ENCODE measurements at places on chromosomes 1 and 21.
A peak's percentile ranks its signal among the peaks of the same experiment; 100 is the strongest.

DNA sequence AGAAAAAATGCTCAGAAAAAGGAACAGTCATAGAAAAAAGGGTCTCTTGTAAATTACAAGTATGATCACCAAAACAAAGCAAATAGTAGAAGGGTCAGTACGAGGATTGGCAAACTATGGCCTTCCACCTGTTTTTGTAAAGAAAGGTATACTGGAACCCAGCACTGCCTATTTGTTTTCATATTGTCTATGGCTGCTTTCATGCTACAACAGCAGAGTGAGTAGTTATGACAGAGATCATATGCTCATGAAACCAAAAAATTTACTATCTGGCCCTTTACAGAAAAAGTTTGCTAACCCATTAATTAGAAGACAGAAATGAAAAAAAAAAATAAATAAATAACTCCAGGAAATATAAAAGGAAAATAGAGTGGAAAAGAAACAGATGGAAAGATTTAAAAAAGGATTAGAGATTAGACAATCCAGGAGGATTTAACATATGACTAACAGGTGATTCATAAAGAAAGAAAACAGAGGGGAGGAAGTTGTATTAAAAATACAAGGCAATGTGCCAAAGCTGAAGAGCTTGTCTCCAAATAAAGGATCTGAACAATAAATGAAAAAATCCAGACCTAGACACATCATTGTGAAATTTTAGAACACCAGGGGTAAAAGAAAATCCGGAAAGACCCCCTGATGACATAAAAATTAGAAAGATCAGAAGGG lies 108.5 kb upstream of the SERTAD4 start:
- DNase-seq, result no peak

- no peak for DNase-seq
Observed at GRCh38 chr1:105416261-105416660, 1640.2 kb upstream of the PRMT6 start.

GRCh38 chr21:25094695-25095094 lies 512.6 kb downstream of the MRPL39 start:
- DNase-seq, result no peak

GRCh38 chr1:201329286-201329685 lies 46.0 kb downstream of the PKP1 start:
- DNase-seq, result peak; percentile 15

DNA sequence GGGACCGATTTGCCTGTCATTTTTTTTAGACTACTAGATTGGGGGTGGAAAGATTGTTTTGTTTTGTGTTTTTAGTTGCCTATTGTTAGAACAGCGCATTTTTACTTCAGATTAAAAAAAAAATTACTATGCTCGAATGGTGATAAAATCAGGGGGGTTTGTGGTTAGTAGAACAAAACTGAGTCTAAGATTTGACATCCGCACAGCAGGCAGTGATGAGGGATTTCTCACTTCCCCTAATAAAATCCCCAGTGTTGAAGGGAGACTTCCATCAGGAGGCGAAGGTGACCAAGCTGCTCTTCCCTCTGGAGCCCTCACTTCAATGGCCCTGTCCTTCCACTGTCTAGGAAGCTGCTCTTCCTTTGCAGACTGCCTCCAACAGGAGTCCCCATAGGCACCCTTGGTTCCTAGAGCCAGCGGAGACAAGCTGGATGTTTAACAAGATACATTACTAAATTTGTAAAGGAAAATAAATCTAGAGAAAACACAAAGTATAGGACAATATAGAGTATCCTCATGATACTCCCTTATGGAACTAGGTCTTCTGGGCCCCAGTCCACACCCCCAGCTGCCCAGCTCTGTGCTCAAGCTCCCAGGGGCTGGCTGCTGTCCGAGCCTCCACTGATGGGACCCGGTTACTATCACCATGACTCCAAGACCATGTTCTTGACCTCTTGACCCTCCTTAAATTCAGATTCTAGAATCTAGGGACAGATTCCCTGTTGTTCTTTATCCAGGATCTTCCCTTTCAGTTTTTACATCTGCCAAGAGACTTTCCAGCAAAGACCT lies 31.0 kb downstream of the TENT5C start:
- DNase-seq, result peak; percentile 64

DNA sequence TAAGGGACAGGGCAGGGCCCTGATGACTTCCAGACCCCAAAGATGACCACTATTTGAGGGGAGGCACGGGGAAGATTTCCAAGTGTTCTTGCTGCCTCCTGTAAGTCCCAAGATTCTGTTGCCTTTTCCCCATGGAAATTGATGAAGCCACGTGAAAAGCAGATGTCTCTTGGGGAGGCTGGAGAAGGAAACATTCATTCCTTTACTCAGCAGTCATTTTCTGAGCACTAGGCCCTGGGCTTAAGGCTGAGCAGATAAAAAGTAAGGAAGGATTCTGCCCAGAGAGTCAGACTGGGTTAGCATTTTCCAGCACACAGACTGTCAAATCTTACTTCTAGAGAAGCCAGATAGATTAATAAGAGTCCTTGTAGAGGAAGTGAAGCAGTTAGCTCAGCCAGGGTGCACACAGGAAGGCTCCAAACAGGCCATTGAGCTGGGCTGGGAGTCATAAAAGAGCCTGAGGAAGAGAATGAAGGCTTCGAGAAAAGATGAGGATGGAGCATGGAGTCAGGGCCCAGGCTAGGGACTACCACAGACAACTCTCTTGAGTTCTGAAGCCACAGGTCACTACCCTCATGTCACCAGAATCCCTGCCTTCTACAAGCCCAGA lies 10.1 kb downstream of the EXTL1 start:
- no peak for DNase-seq

GRCh38 chr21:42733874-42734273 lies 80.5 kb downstream of the PDE9A start:
- DNase-seq, result no peak

- DNase-seq, result no peak
Observed at GRCh38 chr21:19048098-19048672, 644.6 kb upstream of the TMPRSS15 start.

- DNase-seq, result no peak
Observed at GRCh38 chr1:59776960-59777852, 37.5 kb upstream of the HOOK1 start.

DNA sequence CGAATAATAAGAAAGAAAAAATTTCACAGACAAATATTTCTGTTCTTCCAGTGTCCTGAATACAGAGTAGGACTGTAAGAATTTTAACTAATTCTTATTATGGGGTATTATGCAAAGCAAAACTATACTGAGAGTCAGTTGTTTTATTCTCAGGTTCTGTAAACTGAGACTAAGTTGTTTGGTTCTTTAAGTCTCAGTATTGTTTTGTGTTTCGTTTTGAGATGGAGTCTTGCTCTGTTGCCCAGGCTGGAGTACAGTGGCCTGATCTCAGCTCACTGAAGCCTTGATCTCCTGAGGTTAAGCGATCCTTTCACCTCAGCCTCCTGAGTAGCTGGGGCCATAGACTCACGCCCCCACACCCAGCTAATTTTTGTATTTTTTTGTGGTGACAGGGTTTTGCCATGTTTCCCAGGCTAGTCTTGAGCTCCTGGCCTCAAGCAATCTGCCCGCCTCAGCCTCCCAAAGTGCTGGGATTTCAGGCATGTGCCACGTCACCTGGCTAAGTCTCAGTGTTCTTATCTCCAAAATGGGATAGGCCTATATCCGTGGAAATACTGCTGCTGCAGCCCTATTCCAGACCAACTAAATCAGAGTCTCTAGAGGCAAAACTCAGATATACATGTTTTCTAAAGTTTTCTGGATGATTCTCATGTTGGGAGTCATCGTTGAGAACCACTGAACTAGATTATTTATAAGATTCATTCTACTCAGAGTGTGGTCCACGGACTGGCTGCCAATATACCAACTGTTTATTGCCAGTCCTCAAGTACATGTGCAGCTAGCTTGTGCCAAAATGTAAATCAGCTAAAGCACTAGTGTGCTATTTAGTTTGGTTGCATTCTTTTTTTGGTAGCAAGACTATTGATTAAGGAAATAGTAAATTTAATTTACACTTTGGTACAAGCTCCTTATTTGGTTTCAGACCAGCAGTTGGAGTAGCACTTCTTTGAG lies 116.6 kb downstream of the HS2ST1 start:
- no peak for DNase-seq

DNA sequence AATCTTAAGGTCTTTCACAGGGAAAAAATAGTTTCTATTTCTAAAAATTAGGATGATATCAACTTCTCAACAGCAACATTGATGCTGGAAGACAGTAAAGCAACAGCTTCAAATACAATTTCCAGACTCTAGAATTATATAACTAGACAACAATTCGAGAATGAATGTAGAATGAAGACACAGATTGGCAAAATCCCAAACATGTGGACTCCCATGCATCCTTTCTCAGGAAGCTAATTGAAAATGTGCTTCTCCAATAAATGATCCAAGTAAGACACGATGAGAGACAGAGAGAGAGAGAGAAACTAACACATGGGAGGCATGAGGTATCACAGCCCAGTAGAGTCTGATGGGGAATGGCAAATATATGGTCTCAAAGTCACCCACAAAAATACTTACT lies 21.5 kb upstream of the SIM2 start:
- DNase-seq, result no peak

DNA sequence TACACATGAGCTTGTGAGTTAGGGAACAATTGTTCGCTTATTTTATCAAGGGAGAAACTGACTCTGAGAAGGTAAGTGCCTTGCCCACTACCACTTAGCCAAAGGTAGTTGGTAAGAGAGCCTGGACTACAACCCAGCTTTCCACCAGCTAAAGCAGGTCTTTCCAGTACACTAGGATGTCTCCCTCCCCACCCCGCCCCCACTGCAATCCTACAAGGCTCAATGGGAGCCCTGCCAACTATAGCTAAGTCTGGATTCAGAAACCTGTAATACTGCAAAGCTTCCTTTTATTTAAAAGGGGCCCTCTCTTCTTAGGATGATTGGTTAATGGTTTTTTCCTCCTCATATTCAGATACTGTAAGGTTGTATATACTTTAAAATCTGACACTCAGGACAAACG lies 102.0 kb upstream of the C8B start:
- no peak for DNase-seq

- DNase-seq, result no peak
Observed at GRCh38 chr1:50750021-50750619, 209.9 kb downstream of the FAF1 start.

DNA sequence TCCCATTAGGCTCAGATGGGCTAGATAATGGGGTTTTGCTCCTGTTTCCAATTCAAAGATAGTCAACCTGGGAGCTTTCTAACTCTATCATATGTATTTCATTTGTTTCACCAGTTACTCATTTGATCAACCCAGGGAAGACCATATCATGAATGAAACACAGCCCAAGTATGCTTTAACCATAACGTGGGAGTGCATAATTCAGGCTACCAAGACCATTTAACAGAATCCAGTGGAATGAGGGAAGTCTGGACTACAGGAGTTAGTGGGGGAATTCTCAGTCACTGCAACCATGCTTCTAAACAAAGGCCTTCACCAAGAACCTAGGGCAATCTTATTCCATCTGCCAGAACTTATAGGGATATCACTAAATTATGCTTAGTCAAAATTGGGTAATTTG lies 15.0 kb upstream of the SLC16A1 start:
- no peak for DNase-seq

- no peak for DNase-seq
Observed at GRCh38 chr1:20174937-20175666, 10.8 kb upstream of the UBXN10 start.

DNA sequence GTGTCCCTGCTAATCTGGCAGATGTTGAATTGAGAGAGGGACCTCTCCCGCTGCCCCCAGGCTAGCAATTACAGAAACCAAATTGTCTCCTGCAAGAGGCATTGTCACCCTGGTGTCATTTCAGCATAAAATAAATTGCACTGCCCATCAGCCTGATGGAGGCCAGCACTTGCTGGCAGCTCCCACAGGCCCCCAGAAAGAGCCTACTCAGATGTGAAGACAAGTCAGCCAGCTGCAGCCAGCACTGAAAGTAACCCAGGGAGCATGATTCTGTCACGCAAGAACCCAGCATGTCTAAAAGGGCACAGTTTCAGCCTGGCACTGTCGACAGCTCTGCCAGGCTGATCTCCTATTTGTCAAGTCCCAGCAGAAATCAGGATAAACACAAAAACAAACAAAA lies 110.3 kb upstream of the CTTNBP2NL start:
- no peak for DNase-seq

- no peak for DNase-seq
Observed at GRCh38 chr1:66931590-66931989, 6.8 kb downstream of the MIER1 start.

GRCh38 chr1:43868741-43869067 lies 64.9 kb upstream of the ARTN start:
- no peak for DNase-seq

DNA sequence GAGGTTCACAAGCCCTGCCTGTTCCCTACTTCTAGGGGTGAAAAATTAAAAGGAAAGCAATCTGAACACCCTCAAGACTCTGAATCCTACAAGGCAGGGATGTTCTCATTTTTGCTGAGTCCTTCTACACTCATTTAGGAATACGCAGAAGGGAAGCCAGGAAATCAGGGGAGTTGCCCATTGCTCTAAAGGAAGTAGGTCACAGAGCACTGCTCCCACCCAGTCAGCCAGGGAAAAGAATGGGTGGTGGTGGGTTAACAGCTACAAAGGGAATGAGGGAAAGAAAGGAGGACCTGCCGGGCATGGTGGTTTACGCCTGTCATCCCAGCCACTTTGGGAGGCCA lies 2.4 kb upstream of the CTTNBP2NL start:
- no peak for DNase-seq

DNA sequence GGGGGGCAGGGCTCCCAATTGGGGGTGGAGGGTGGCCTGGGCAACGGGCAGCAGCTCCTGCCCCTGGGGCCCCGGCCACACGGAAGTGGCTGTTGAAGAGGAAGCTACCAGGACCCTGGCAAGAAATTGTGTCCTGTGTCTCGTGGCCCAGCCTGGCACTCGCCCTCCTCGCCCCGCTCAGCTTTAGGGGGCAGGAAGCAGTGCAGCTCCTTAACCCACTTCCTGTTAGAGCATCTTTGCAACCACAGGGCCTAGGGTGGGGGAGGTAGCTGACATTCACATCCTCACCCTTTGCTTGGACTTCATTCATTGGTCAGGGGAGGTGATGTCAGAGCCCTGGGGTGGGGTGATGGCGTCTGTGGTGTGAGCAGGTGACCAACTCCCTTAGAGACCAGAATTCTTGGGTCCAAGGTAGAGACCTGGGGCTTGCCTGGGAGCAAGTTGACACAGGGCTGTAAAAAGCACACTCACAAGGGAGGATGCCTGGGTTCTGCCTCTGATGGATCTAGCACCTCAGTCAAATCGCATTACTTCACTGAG lies at the start of gene ARHGAP30:
Gene ARHGAP30 (minus strand): TSS at position 161 of the 540 bp plus-strand sequence. CDS start 267 bp downstream, outside the sequence.
- peak; percentile 97 for DNase-seq

- no peak for DNase-seq
Observed at GRCh38 chr1:109793486-109794318, 30.0 kb upstream of the EPS8L3 start.

- DNase-seq, result peak; percentile 76
Observed at GRCh38 chr1:31412732-31413404, at the start of gene SERINC2. SERINC2 (plus strand) TSS chr1:31413213; CDS start chr1:31413266, 53 bp downstream.

DNA sequence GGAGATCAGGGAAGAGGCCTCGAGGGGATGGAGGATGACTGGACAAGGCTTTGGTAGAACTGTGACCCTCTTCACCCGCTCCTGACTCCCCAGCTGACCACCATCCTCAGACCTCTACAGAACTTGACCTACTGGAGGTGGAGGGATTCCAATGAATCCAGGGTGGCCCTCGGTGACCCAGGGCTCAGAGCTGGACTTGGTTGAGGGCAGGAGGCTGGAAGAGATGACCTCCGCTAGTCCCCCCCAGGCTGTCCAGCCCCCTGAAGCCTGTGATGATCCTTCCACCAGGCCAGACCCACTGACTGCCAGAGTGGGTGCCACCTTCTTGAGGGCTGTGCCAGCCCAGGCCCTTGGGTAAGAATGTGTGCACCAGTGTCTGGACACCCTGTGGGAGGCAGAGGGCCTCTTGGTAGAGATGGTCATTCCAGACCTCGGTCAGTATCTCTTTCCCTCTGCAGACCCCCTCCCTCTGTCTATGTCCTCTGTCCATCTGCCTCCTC lies 44.9 kb downstream of the ATP1B1 start:
- DNase-seq, result peak; percentile 64
